ENCODE measurements at places on chromosomes 1 and 21. TPM values are rescaled to one million over a fixed set of nuclear protein-coding genes. Genes with fewer than 3 reads are reported as not detected.

- DNase-seq: no peak
These were observed 8.0 kb upstream of the DNM3 start for GRCh38 chr1:171833091-171833825.

DNA sequence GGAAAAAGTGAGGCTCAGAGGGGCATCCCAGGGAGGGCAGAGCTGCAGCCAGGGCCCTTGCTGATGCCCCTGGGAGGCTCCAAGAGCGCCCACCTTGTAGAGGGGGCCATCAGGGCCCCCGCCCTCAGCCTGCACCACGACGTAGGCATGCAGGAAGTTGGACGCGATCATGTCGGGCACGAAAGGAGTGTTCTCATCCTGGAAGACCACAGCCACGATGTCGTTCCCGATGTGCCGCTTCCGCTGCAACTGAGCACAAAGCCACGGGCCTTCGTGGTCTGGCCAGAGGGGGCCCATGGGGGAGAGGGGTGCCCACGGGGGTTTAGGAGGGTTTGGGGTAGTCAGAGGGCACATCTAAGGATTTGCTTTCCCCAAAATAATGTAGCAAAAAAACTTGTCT lies 59.1 kb downstream of the RAP1GAP start:
- DNase-seq: no peak

GRCh38 chr1:92408825-92409224 lies 77.9 kb downstream of the GFI1 start:
- no peak for DNase-seq

DNA sequence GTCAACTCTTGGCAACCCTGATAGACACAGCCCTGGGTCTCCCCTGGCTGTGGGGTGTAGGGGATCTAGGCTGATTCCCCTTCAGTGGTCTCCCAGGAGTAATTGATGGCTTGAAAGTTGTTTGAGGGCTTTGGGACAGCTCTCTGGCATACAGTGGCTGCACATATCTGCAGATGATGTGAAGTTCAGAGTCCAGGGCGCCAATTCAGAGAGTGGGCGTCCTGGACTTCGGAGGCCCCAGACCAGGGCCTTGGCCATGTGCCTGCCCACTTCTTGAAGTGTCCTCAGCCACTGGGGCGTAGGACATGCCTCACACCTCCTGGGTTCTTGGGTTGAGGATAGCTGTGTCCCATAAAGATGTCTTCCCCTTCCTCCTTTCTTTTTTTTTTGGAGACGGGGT lies 2.6 kb downstream of the INAVA start:
- DNase-seq: no peak

DNA sequence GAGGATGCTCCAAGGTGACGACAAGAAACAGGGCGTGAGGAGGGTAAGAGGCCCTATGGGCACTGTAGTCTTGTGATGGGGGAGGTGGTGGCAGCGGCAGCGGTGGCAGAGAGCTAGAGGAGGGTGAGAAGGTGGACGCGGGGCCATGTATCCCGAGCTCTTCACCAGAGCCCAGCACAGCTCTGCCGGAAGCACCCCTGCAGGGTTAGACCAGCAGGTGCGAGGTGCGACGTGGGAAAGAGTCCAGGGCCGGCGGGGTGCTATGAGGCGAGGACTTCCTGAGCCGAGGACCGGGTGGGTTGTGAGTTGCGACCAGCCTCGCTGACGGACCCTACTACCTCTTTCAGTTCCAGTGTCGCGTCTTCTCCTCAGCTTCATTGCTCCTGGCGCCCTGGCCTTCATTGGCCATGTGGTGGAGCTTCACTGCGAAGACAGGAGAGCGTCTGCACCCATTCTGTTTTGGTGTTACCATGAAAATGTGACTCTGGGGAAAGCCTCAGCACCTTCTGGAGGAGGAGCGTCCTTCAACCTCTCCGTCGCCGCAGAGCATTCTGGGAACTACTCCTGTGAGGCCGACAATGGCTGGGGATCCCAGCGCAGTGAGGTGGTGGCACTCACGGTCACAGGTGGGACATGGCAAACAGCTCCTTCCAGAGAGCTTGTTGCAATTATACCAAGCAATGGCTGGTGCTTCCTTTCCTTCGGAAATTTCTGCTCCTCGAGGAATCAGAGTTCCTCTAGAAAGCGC lies 67.9 kb upstream of the KIRREL1 start:
- no peak for DNase-seq

- DNase-seq: no peak
These were observed 71.7 kb upstream of the TMPRSS2 start for GRCh38 chr21:41579692-41580091.

DNA sequence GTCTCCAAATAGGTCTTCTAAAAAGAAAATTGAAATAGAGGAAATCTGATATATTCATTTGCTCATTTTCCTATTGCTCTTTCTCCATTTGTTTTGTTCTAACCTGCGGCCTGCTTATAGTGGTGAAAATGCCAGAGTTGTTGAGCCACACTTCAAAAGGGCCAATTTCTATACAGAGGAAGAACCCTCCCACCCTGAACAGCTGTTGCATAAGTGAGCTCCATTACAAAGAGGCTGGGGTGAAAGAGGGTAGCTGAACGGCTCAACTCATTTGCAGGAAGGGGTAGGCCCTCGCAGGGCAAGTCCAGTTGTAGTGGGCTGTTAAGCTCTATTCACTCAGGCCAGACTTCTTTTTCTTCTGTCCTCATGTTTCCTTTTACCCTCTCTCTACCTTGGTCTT lies 8.8 kb downstream of the ADCY10 start:
- no peak for DNase-seq

GRCh38 chr1:190747704-190748103 lies 270.0 kb upstream of the BRINP3 start:
- no peak for DNase-seq

DNA sequence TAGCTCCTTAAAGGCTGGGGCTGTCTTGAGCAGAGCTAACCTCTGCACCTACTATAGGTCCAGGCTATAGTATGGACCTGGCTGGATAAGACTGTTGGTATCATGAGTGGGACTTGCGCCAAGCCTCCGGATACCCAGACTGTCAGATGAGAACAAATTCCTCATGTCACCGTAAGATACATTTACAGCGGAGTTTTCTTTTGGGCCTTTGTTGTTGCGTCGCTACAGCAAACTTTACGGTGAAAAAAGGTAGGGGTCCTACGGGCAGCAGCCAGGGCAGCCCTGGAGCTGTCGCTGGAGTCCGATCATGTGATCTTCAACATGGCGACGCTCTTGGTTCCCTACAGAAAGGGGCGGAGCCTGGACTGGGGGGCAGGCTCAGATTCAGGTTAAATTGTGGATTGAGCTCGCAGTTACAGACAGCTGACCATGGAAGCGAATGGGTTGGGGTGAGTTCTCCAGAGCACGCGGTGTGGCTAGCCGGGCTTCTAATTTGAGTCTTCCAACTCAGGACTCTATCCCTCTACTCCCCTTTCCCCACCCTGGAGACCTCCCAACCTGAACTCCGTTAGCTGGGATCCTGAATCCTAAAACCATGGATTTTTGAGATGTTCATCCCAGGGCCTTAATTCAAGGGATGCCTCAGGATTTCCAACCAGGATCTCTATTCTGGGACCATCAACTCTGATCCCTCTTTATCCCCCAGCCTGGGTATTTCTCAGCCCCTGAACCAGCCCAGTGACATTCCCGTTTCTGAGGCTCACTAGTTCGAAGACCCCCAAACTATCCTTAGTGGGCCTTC lies at the start of gene UROD:
TSS of gene UROD (plus strand) at position 418 of the 802 bp plus-strand sequence. CDS start at position 430, 12 bp downstream.
- peak; percentile 93 for DNase-seq

- DNase-seq: no peak
These were observed 597.6 kb downstream of the ADGRL2 start for GRCh38 chr1:82398357-82398756.

GRCh38 chr1:96887501-96887900 lies 165.9 kb downstream of the PTBP2 start:
- DNase-seq: no peak

DNA sequence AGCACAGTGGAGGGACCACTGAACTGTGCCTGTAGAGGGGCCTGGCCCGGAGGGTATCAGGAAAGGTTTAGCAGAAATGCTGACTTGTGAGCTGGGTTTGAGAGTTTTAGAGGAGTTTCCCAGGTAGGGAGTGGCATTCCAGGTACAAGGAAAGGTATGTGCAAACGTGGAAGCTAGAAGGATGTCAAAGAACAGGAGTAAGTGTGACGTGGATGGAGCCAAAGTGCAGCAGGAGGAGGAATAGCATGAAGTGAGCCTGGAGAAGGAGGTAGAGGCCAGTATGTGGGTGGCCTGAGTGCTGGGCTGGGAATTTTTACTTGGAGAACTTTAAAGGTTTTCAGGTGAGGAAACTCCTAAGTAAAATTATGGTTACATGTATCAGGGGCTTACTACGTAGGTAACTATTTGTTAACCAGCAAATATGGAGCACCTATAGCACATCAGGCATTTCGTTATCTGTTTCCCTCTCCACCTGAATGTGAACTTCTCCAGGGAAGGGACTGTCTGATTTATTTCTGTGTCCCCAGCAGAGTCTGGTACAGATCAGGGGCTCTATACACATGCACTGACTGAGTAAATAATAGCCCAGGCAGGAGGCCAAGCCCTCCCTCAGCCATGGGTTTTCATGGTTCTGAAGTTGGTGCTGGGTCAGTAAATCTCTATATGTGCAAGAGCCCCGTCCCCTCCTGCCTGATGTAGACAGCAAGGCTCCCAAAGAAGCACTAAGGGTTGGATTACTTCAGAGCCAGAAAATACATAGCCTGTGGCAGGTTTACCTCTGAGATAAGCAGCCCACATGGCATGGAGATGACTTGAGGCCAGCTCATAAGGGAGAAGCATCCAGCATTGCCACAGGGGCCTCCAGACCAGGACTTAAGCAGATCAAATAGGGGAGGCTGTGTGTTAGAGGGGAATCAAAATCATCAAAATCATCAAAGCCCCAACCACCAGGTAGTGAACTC lies 43.4 kb downstream of the CDCP2 start:
- DNase-seq: no peak

GRCh38 chr1:40032240-40032891 lies 8.2 kb upstream of the CAP1 start:
- DNase-seq: no peak

DNA sequence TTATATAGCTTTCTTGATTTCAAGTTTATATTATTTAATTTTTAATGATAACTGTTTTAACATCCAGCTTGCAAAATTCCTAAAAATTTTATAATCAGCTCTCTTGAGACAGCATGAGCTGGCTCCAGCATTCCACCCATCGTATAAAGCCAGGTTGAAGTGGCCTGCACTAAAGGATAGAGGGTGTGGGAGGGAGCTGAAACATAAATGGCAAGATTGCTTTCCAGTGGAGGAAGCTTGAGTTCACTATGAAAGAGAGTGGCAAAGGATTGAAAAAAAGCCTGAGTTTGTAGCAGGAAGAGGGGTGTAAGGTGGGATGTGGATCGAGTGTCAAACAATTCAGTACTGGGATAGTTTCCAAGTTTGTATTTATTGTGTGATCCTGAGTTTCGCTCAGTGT lies 48.5 kb upstream of the ZNF644 start:
- DNase-seq: no peak

- no peak for DNase-seq
These were observed 4.7 kb downstream of the PGBD5 start for GRCh38 chr1:230421481-230421880.

- DNase-seq: no peak
These were observed 8.4 kb downstream of the CEPT1 start for GRCh38 chr1:111148376-111148881.

- no peak for DNase-seq
These were observed 1327.0 kb downstream of the BRINP3 start for GRCh38 chr1:189150624-189151023.

GRCh38 chr1:20708891-20709290 lies 8.9 kb downstream of the KIF17 start:
- no peak for DNase-seq

DNA sequence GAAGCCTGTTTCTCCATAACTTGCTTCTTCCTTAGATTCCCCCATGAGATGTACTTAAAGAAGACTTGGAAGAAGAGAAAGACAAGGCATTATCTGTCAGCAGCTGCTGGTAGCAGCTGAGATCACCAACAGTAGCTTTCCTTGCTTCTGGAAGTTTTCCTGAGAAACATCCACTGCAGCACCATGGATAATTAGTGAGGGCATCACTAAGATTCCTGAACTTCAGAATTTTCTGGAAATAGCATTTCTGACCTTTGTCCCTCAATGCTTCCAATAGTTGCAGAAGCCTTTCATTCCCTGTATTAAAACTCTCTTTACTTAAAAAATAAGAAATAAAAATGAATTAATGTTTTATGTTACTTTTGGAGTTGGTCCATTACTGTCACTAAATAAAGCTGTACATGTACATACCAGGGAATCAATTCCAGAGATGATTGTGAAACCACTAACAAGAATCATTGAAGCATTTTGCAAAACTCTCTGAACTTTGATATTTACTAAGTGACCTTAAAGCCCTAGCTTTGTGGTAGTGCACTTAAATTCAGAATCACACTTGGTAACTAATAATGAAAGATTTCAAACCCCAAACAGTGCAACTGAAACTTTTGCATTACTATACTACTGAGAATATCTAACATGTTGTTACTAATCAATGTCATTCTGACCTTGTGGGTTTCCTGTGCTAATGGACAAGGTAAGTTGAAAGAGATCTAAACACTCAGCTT lies at the start of gene CFHR4:
TSS of gene CFHR4 (plus strand) at position 538 of the 725 bp plus-strand sequence. CDS start at position 637, 99 bp downstream.
- DNase-seq: no peak

DNA sequence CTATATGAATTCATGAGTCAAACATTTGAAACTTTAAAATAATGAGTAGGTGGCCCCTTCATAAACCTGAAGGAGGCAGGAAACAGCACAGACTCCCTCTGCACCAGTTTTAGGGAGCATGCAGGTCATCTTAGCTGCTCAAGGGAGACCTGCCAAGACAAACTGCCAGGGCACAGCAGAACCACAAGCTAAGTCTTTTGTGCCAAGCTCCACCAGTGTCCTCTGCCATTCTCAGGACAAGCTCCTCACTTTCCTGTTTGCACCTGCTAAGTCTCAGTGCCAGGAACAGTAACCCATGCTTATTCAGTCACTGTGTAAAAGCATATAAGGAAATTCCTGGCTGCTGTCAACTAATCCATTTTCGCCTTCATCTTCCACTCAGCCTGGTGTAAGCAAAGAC lies 368.9 kb downstream of the SEC16B start:
- no peak for DNase-seq

GRCh38 chr1:157992031-157992832 lies 1.2 kb upstream of the KIRREL1 start:
- DNase-seq: peak; percentile 62

- DNase-seq: no peak
These were observed 317.2 kb upstream of the NFIA start for GRCh38 chr1:60765204-60765603.

OR10Z1 gene
- total RNA-seq: not detected

LENEP gene
- not detected for total RNA-seq

AGT gene
- total RNA-seq: 2,346 TPM

BMP8B gene
- total RNA-seq: 0.04 TPM

ICOSLG gene
- total RNA-seq: 1.8 TPM

SPTA1 gene
- total RNA-seq: 0.59 TPM

CNR2 gene
- total RNA-seq: not detected

All from right lobe of liver (tissue), 6 donors.